SK-N-SH treated with all-trans-retinoic acid at 6 μM for 48 hours (cell line): ENCODE measurements at places on chromosomes 7 and 10.
A peak's percentile ranks its signal among the peaks of the same experiment; 100 is the strongest.

DNA sequence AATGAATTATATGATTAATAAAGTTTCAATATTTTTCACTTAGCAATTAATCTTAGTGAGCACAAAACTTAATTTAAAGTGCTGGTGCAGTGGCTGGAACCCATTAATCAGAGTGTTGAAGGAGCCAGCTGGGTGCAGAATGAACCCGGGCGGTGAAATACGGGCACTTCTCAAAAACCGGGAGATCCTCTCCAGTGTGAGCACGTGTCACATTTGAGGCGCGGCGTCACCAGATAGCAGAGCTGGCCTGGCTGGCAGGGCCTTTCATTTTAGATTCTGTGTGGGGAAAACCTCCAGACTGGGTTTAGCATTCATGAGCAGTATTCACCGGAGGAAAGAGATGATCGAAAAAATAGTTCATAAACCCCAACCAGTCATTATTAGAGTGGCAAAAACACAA lies 34.5 kb upstream of the CTBP2 start:
- ATAC-seq, result no peak

DNA sequence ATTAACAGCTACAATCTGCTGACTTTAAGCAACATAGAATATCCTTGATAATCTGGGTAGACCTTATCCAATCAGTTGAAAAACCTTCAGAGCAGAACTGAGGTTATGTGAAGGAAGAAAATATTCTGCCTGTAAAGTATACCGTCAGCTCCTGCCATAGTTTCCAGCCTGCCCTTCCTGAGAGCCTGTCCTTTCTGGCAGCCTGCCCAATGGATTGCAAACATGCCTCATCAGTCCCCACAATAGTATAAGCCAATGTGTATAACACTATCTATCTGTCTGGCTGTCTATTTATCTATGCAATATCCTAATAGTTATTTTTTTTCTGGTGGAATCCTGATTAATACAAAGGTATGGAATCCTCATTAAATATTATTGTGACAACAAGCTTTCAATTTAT lies 489.2 kb upstream of the KCND2 start:
- peak; percentile 52; the same call in 1 of the 3 replicates for ATAC-seq

- ATAC-seq, result peak; percentile 64; the same call in 2 of the 3 replicates
These were observed 70.2 kb upstream of the PDSS1 start for GRCh38 chr10:26627324-26627723.

GRCh38 chr7:139588632-139589031 lies 65.1 kb downstream of the CLEC2L start:
- no peak for ATAC-seq

DNA sequence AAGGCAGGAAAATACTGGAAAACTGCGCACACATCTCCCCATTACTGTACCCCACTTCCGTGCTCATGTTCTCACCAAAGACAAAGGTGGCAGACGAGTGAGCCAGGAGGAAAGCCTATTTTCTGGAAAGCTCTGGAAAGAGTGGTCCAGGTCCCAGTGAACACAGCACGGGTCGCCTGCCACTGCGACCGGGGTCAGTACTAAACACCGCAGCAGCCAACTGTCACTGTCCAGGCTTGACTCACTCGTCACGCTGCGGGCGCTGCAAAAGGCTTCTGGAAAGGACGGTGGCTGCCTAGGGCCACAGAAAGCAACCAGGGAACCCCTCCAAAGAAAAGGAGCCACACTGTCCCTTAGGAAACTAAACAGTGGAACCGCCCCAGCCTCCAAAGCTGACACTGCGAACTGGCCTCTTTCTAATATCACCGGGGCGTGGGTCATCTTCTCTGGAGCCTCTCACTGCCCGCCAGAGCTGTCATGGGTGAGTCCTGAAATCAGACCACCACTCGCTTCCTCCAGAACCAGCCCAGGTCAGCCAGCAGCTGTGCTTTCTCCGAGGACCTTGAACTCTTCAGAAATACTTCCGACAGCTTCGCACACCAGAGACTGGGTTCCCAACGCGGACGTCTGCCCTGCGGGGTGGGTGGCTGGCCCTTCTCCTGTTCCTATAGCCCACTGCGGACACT lies 4.0 kb downstream of the RADIL start:
- no peak for ATAC-seq
